Ovary (tissue), 10 donors: ENCODE measurements at places on chromosomes 7 and 10.

DNA sequence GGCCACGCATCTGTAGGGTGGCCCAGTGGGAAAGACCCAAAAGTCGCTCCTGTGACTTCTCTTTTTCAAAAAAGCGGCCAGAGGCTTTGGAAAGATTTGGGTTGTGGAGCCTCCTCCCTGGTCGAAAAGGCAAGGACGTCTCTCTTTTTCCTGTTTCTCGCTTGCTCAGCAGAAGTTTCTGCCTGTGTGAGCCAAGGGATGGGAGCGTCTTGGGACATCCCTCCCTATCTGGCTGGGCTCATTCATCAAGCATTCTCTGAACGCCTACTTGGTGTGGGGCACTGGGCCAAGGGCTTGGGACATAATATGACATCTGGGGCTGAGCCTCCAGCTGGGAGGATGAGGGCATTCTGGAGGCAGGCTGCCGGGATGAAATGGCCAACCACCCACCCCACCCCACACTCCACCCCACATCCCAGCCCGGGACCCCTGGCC, 120.9 kb downstream of the C10orf105 start:
- peak; percentile 87 for DNase-seq
- no peak overlapping the region for H3K4me3 ChIP-seq
- no peaks in the 10 kb centered on the region for H3K36me3 ChIP-seq
- no peaks in the 10 kb centered on the region for H3K27me3 ChIP-seq
- peaks cover 22% of the 10 kb centered on the region for H3K4me1 ChIP-seq
- peak overlapping the region; percentile 87 for H3K27ac ChIP-seq

GRCh38 chr7:137538361-137538762, 194.8 kb upstream of the PTN start:
- no peaks in the 10 kb centered on the region for H3K36me3 ChIP-seq
- no peak overlapping the region for H3K4me3 ChIP-seq
- H3K27me3 ChIP-seq, result no peaks in the 10 kb centered on the region
- H3K27ac ChIP-seq, result no peak overlapping the region
- DNase-seq, result no peak
- no peaks in the 10 kb centered on the region for H3K4me1 ChIP-seq

DNA sequence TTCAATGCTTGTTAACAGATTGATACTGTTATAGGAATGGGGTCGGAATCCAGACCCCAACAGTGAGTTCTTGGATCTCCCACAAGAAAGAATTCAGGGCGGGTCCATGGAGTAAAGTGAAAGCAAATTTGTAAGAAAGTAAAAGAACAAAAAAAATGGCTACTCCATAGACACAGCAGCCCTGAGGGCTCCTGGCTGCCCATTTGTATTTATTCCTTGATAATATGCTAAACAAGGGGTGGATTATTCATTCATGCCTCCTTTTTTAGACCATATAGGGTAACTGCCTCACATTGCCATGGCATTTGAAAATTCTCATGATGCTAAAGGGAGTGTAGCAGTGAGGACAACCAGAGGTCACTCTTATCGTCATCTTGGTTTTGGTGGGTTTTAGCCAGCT, 717.2 kb upstream of the KCND2 start:
- no peaks in the 10 kb centered on the region for H3K4me1 ChIP-seq
- DNase-seq, result no peak
- H3K27ac ChIP-seq, result no peak overlapping the region
- no peaks in the 10 kb centered on the region for H3K27me3 ChIP-seq

DNA sequence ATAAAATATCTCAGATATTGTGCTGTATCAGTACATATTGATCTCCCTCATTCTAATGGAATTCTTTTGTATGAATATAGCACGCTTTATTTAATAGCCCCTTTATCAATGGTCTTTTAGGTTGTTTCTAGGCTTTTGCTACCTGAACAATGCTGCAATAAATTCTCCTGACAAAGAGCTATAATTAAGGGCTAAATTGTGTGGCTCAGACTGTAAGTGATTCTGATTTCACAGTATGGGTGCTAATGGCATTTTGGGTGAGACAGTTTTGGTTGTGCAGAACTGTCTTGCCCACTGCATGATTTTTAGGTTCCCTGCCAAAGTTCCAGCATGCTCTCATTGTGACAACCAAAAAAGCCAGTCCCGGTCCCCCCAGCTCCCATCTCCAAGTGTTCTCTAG, 363.2 kb downstream of the REEP3 start:
- no peak overlapping the region for H3K27ac ChIP-seq
- H3K27me3 ChIP-seq, result no peaks in the 10 kb centered on the region
- no peak for DNase-seq
- H3K36me3 ChIP-seq, result no peaks in the 10 kb centered on the region
- no peaks in the 10 kb centered on the region for H3K4me1 ChIP-seq

DNA sequence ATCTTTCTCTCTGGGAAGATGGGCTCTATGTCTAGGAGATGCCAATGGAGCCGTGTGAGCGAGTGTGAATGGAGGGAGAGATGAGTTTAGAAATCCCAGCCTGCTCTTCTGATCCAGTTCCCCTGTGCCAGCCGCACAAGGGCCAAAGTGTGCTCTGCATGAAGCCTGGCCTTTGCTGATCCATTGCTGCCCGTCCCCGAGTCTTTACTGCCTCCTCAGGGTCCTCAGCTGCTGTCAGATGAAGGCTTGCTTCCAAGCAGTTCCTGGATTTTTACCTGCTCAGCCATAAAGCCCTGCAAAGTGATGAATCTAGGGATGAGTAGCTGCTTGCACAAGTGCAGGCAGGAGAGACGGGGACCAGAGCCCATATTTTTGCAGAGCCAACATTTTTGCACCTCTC, 115.9 kb downstream of the ZMIZ1 start:
- peak overlapping the region; percentile 88 for H3K27ac ChIP-seq
- no peaks in the 10 kb centered on the region for H3K27me3 ChIP-seq
- no peak for DNase-seq
- H3K4me1 ChIP-seq, result peaks cover 63% of the 10 kb centered on the region
- no peaks in the 10 kb centered on the region for H3K36me3 ChIP-seq
- H3K4me3 ChIP-seq, result no peak overlapping the region
